ENCODE measurements at places on chromosomes 13 and 19. TPM values are rescaled to one million over a fixed set of nuclear protein-coding genes. Genes with fewer than 3 reads are reported as not detected.

DNA sequence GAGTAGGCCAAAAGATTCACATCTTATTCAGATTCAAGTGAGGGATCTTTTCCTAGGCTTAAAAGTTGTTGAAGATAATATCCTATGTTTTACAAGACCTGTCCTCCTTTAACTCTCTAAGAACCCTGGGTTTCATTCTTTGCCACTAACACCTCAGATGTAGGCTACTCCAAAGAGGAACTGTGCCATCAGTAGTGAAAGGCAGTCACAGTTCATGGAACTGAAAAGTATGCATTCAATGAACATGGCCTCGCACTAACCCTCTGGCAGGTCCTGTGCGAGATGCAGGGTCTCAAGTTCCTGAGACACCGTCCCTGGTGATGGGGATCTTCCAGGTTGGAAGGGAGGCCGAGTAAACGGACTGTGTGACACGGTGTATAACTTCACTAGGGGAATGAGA lies 4.3 kb downstream of the LGALS14 start:
- no peak for DNase-seq

- peak; percentile 88 for DNase-seq
Observed at GRCh38 chr19:5953680-5954213, 24.2 kb downstream of the RANBP3 start.

- no peak for DNase-seq
Observed at GRCh38 chr13:41763782-41764181, 197.1 kb downstream of the VWA8 start.

The OR10H1 gene
- not detected for total RNA-seq

DNA sequence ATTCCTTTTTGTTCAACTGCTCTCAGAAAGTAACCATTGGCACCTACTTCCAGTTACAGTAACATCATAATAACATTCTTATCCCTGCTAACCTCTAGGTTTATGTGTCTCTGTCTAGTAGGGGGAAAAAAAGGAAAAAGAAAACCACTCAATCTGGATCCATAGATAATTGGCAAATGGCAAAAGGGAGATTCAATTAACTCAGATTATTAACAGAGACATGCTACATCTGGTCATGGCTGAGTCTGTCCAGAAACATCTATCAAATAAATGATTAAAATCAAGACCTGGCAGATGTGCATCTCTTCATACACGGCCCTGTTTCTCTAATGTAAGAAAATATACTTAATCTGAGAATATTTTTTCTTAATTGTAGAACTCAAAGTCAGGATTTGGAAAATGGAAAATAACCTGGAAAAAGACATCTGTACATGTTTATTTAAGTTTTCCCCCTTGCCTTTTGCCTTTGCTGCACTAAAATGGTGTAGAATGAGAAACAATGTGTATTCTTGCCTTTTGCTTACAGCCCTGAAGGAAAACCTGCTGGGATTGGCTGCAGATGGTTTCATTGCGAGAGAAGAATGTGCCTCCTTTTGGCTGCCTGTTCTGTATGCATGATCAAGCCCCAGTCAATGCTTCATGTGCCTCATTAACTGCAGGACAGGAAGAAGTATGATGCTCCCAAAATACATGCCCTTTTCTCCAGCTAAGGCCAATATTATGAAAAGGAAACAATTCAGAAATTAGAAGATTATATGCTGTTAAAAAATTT lies 921.6 kb upstream of the PCDH20 start:
- no peak for DNase-seq

DNA sequence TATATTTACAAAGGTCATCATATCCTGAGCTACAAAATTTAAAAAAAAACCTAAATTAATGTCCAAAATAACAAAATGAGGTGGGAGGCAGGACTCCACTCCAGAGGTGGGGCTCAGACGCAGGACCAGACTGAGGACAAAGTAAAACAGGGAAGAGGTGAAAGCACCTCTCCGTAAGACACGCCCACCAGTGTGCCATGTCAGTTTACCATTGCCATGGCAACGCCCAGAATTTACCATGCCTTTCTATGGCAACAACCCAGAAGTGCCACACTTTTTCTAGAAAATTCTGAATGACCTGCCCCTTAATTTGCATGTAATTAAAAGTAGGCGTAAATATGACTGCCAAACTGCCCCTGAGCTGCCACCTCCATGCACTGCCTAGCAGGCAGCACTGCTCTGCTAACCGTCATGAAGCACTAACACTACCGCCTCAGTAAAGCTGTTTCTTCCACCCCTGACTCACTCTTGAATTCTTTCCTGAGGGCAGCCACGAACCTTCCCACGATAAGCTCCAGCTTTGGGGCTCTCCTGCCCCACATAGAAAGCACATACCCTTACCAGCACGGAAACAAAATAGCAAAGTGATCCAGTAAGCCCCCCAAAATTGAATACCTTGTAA lies 22.3 kb upstream of the PDCD5 start:
- no peak for DNase-seq

DNA sequence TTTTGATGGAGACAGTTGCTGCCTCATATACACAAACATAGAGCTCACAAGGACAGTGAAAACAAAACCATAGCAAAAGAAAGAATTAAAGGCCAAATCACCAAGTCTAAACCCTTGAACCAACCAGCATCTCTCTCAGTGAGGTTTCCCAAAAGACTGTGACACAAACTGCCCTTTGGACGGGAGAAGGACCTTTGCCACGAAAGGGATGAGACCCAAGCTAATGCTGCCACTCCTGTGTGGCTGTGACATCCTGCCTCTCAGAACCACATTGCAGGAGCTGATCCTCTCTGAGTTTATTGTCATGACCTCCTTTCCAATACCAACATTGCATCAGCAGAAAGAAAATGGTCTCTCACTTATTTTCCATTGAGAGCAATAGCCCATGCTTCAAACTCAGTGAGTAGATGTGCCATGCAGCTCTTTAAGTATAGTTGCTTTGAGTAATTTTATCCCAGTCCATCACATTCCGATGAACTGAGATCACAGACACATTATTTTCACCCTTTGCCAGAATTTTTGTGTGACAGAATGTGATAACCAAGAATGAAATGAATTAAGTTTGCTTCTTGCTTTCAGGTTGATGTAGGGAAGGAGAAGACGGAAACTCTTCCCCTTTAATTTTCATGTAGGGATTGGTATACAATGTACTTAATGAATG lies 133.5 kb upstream of the IRS2 start:
- DNase-seq: no peak

The ZNF560 gene
- total RNA-seq: 0.29 TPM

The KRI1 gene
- 5.4 TPM for total RNA-seq

The ZNF491 gene
- total RNA-seq: 6.2 TPM

The FBXO17 gene
- 42.7 TPM for total RNA-seq

- peak; percentile 25 for DNase-seq
Observed at GRCh38 chr19:34504809-34505291, 23.3 kb downstream of the WTIP start.

GRCh38 chr19:35162471-35163326 lies 8.2 kb downstream of the FXYD5 start:
- peak; percentile 26 for DNase-seq

GRCh38 chr13:95153647-95154412 lies 147.4 kb downstream of the ABCC4 start:
- no peak for DNase-seq

The VPS36 gene
- total RNA-seq: 35.8 TPM

DNA sequence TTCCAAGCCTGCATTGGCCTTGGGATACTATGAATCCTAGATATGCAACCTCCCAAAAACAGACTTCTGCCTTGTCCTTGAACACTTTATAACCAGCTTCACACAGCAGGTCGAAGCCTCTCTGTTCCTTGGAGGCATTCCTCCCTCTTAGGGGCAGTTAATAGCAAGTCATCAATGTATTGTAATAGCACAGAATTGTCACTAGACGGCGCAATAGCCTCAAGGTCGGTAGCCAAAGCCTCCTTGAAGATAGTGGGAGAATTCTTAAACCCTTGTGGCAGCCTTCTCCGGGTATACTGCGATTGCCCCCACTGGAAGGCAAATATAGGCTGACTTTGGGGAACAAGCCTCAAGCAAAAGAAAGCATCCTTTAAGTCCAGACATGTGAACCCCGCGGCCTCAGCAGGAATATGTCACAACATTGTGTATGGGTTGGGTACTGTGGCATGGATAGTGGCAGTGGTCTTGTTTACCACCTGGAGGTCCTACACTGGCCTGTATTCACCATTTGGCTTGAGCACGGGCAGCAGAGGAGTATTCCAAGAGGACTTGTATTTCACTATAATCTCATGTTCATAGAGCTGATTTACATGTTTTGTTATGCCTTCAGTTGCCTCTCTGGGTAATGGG lies 61.1 kb downstream of the ZNF431 start:
- peak; percentile 79 for DNase-seq

DNA sequence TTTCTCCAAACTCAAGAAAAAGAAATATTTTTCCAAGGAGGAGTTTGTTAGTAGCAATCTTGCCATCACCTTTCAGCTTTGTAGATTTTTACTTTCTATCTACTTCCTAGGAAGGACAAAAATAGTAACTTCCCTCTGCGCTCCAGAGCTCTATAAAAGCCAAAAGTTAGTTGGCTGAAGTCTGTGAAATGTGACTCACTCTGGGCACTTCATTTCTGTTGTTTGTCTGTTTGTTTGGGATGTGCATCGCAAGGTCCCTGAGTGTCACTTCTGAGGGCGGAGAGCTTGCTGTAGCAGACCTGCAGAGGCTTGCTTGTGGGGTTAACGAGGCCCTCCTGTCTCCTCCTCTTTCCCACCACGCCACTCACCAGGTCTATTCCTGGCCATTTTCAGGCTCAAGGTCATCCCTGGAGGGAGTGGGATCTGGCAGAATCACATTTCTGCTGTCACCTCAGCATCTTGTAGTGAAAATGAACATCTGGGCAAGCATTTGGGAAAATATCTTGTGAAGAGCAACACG lies 307.6 kb downstream of the GPC6 start:
- DNase-seq: peak; percentile 27

- DNase-seq: no peak
Observed at GRCh38 chr13:72458701-72459100, 268.7 kb downstream of the MZT1 start.

- DNase-seq: peak; percentile 67
Observed at GRCh38 chr13:46372071-46372470, 15.0 kb downstream of the RUBCNL start.

GRCh38 chr13:32225481-32225931 lies 89.7 kb downstream of the ZAR1L start:
- peak; percentile 45 for DNase-seq

The HCST gene
- total RNA-seq: 0.36 TPM

The TNFSF9 gene
- total RNA-seq: 12.7 TPM

- no peak for DNase-seq
Observed at GRCh38 chr13:45296259-45296658, 44.7 kb downstream of the TPT1 start.

The P2RY11 gene
- total RNA-seq: 2.1 TPM

The RNF17 gene
- not detected for total RNA-seq

DNA sequence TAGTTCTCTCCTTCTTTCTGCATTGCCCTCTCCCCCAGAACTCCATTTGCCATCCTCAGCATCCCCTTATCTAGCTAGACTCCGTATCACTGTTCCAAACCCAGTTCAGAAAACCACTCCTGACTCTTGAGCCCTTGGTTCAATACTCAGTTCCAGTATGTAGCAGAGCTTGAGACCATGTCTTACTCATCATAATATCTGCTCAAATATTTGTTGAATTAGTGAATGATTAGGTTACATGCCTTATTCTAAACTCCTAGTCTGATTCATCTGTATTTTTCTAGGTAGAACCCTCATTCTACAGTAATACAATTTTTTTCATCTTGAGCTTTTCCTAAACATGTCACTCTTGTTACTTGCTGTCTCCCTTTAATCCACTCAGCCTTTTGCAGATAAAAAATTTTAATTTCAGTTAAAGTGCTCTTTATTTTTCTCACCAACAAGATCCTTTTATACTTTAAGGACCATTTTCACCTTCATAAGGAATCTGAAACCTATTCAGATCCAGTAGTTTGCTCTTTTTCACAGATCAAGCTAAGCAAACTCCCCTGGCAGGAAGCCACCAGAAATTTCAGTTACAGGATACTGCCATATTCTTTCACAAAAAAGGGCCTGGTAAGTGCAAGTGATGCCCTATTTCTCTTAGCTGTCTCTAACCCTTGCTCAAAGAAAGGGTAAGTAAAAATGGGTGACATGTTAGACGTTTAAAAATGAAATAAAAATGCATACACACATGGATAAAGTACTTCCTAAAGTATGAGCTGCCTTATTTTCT lies 23.1 kb upstream of the INTS6 start:
- no peak for DNase-seq

GRCh38 chr13:75661443-75661842 lies 25.3 kb downstream of the LMO7 start:
- no peak for DNase-seq

GRCh38 chr13:112869202-112870050 lies 99.6 kb upstream of the MCF2L start:
- DNase-seq: peak; percentile 50

GRCh38 chr13:94411747-94412146 lies 67.7 kb downstream of the DCT start:
- DNase-seq: peak; percentile 39

DNA sequence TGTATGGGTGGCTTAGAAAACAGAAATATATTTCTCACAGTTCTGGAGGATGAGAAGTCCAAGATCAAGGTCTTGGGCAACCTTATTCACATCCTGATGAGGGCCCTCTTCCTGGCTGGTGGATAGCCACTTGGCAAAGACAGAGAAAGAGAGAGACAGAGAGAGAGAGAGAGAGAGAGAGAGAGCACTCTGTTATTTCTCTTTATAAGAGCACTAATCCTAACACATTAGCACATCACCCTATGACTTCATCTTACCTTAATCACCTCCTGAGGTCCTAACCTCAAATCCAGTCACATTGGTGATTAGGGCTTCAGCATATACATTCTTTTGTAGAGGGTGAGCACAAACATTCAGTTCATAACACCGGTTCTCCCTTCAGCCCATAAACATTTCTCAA lies 430.3 kb downstream of the EFNB2 start:
- no peak for DNase-seq

- DNase-seq: peak; percentile 84
Observed at GRCh38 chr19:39038098-39038497, 5.7 kb upstream of the FBXO27 start.

DNA sequence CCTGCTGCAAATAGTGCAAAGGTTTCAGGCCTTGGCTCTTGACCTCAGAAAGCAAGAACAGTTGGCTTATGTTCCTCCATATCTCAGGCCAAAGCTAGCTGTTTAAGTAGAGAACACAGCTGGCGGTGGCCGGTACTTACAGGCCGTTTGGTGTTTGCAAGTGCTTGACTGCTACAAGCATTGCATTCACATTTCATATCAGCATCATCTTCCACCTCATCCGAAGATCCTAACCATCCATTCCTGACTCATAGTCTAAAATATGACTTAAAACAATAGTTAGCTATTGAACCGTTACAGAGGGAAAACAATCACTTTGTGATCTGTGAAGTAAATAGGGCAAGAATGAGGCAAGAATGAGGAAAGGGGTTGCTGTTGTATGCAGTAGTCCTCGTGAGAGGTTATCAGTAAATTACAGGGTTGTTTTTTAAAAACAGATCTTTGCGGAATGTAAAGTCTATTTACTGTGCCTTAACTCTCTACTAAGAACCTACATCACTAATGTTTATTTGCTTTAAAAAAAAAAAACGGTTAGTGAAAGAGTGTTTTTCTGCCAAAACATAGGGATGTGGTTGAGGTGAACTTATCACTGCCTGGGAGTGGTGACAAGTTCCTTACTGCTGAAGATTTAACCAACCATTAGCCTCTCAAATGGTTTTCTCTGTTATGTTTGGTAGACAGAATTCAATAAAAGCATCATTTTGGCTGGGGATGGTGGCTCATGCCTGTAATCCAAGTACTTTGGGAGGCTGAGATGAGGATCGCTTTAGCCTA lies 21.6 kb upstream of the WDR88 start:
- peak; percentile 81 for DNase-seq

- peak; percentile 99 for DNase-seq
Observed at GRCh38 chr19:50658441-50659317, 9.4 kb downstream of the C19orf81 start.

The PSG6 gene
- total RNA-seq: not detected

GRCh38 chr19:58328999-58329398 lies 2.2 kb downstream of the ZSCAN22 start:
- no peak for DNase-seq
